IPS DF 19.7 (cell line): ENCODE measurements at places on chromosomes 2 and 18.

DNA sequence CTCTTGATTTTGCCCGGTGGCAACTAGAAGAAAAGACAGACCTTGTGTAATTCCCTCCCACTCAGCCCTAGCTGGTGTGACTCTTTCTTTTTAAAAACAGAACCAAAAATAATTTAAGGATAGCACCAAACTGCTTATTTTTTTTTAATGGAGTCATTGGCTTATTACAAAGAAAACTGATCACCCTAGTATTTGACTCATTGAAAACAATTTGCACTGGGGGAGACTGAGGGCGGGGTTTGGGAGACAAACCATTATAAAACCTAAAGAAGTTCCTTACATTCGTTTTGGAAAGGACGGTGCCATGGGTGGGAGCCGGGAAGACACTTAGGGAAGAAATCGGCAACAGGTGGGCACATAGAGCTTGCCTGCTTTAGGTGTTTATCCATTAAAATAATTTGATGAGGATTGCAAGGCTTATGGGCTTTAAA is 2.5 kb downstream of the PAX3 start:
- no peak for DNase-seq

DNA sequence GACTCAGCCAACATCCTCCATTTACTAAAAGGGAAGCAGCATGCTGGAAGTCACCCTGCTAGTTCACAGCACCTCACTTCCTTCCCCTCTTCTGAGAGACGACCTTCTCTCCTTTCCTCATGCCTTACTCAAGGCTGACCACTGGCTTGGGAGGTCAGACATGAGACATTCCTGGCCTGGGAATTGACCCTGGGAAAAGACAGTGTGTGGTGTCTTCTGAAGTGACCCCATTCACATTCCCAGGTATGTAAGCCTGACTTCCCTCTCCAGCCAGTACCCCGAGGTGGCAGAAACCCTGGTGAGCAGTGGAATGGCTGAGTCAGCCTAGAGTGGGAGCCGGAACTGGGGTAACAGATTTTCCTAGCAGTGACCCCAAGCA is 92.4 kb downstream of the PLB1 start:
- DNase-seq, result no peak

DNA sequence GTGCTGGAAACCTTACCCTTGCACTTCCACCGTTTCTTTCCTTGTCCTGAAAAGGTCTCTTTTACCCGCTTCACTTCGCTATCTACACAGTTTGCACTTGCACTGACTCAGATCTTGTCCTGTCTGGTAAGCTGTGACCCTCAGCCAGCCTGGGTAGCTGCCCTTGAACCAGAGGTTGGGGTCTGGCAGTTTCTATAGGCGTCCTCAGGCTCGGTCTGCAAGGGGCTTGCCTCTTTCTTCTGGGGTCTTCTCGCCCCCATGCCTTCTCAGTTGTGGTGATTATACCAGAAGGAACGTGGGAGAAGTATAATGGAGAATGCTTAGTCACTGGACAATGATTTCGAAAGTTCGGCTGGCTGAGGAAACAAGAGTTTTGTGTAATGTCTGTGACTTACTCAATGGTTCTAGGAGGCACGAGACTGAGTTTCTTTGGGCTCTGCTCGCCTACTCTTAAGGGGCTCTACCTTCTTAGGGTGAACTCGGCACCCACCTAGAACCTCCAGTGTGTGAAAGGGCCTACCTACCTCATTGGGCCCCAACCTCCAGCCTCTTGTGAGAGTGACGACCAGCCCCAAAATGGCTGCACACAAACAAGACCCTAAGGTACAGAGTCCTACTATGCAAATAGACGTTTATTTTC is 6.9 kb upstream of the STAT1 start:
- DNase-seq, result no peak

DNA sequence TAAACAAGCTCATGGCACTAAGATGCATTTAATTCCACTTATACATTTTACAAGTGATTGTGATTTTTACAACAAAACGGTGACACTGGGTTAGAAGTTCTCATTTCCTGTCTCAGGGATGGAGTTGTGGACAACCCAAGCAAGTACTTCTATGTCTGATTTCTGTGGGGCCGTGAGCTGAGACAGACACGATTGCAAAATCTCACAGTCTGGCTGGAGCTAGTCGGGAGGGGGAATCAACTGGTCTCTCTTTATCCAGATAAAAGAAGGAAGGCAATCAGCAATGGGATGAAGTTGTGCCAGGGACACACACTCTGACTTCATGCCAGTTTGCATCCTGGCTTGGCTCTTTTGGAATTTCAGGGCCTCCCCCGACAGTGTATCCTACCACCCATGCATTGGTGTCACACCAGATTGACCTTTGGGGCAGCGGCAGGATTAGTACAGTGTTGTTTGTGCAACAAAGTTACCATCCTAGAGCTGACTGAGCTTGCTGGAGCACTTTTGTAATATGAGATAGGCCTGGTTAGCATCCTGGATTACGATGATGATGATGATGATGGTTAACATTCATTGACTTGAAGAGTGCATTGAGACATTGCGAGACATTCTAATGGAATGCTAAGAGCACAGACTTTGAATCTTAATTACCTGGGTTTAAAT is 98.8 kb downstream of the CTAGE1 start:
- no peak for DNase-seq

DNA sequence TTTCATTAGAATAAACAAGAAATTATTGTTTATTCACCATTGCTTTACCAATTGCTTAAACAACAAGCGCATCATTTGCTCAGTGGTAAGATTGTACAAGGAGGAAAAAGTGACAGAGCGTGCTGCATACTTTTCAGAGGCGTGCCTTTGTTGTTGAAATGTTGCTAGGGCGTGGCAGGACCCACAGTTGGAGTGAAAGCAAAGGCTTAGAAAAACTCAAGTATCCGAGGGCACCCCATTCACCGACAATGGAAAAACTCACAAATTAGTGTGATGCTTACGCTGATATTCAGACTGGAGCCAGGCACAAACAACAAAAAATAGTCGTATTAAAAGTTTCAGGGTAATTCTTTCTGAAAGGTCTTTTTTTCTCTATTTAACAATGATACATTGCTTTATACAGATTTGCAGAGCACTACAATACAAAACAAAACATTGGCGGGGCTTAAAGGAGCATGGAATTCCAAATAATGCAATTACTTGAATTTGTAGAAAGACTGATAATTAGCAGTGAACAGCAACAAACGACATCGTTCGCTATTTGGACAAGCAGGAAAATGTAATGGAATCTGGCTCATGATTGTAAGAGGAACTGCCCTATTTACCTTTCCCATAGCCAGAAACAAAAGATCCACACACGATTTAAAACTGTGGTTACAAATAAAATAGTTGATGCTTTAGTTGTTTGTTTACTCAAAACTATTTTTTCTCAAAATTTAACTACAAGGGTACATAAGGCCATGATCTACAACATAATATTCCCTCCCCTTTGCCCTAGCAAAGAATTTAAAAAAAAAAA is 37.8 kb upstream of the RTTN start:
- no peak for DNase-seq

DNA sequence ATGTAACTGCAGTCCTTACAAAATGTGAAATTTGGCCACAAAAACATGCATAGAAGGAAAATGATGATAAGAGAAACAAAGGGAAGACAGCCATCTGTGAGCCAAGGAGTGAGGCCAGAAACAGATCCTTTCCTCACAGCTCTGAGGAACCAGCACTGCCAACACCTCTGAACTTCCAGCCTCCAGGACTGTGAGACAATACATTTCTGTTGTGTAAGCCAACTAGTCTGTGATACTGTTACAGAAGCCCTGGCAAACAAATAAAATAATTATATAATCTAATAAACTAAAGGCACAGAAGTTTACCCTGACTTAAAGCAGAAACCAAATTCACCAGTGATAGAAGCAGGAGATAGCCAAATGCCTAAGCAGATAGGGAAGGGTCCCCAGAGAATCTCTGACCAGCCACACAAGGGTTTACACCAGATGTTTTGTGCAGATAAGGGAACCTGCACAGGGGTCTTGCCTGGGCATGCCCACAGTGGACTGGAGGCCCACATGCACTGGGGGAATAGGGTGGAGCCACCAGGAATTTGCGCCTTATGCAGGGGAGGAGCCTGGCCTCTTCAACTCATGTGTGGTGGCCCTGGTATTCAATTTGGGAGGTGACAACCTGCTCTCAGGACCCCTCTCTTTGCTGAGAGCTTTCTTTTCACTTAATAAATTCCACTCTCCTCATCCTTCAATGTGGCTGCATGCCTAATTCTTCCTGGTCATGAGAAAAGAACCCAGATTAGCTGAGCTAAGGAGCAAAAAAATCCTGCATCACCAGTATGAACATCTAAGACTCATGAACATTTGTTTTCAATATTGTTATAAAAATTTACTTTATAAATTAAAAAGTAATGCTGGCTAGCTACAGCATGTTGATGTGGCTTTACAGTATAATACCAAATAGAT is 3.8 kb upstream of the GCC2 start:
- DNase-seq, result no peak

DNA sequence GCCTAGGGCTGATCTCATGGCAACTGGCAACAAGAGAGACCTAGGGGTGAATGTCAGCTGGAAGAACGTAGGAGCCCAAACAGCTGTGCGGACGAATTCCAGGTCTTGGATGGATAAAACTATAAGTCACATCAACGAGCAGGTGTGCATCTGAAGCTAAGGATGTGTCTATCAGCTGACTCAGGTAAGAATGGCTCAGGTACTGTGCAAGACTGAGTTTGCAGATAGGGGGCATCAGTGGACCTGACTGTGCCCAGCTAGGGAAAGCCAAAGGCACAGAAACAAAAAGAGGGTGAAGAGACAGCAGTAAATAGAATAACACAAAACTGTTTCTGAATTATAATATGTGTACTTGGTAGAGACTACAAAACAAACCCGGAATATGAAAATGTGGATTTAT is 357.3 kb downstream of the ZEB2 start:
- peak; percentile 9 for DNase-seq
